Dermis blood vessel endothelial cell (primary cell): ENCODE measurements at places on chromosomes 3 and 15.

GRCh38 chr3:117666325-117666724, 956.7 kb downstream of the TUSC7 start:
- DNase-seq, result no peak

GRCh38 chr3:97010881-97011657, 196.7 kb downstream of the EPHA6 start:
- DNase-seq, result no peak

GRCh38 chr3:4520033-4520816, 27.1 kb downstream of the ITPR1 start:
- no peak for DNase-seq

DNA sequence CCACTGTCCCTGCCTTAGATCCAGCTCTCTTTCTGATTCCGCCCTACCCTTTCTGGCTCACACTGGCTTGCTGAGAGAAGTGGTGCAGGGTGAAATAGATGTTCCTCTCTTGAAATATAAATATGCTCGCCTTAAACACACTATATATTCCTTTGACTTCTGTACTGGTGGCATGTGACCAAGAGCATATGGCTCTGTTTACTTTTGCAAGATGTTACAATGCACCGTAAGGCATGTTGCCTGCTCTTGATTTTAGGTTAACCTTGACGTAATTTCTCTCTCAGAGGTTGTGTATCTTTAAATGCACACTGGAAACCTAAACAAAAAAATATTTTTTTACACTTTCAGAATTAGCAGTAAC, 749 bp downstream of the RSRC1 start:
- DNase-seq, result no peak

DNA sequence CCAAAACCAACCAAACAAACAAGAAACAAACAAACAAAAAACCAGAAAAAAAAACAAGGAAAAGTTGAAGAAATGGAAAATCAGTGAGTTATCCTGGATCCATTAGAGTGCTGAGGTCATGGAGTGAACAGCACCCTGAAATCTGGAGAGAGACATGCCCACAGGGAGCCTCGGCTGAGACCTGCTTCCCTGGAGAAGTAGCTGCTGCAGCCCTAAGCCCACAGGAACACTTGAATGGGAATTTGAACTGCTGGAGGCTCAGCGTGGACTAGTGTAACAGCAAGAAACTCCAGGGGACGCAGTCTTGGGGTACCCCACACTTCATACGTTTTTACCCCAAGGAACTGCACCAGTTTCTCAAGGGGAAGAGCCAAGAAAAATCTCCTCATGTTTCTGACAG, 144.1 kb upstream of the UBE3A start:
- no peak for DNase-seq

DNA sequence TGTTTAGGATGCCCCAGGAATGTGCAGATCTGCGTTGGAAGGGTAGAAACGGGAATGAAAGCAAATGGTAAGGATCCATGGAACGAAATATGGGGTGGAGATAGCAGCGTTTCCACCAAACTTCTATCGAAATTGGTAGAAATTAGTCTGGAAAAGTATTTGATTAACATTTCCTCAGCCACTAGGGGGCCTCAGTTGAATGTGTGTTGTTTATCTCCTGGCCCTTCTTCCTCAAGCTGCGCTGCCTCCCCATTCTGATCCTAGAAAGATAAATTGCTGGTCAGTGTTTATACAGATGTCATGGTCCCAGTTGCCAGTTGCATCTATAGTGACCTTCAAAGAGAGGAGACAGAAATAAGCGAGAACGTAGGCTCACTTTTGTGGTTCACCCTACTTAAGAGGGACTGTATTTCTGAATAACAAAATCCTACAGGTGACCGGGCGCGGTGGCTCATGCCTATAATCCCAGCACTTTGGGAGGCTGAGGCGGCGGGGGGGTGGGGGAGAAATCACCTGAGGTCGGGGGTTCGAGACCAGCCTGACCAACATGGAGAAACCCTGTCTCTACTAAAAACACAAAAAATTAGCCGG, 457.1 kb downstream of the SQOR start:
- peak; percentile 65 for DNase-seq
